Stimulated activated CD8-positive, alpha-beta memory T cell treated with anti-CD3 and anti-CD28 coated beads, Interleukin-15, amount 100 ng/mL, for 1 hour (primary cell): ENCODE measurements at places on chromosomes 11 and 22.

GRCh38 chr11:121696931-121697670 lies 244.3 kb upstream of the SORL1-AS1 start:
- no peak for DNase-seq

- DNase-seq, result no peak
These were observed 245.2 kb downstream of the NTM start for GRCh38 chr11:131615611-131616010.

- DNase-seq, result no peak
These were observed 745.0 kb upstream of the ANO5 start for GRCh38 chr11:21447871-21448270.

- no peak for DNase-seq
These were observed 132.3 kb downstream of the CEP164 start for GRCh38 chr11:117459979-117460300.

GRCh38 chr22:30178181-30179126 lies 68.1 kb downstream of the LIF start:
- DNase-seq, result no peak

DNA sequence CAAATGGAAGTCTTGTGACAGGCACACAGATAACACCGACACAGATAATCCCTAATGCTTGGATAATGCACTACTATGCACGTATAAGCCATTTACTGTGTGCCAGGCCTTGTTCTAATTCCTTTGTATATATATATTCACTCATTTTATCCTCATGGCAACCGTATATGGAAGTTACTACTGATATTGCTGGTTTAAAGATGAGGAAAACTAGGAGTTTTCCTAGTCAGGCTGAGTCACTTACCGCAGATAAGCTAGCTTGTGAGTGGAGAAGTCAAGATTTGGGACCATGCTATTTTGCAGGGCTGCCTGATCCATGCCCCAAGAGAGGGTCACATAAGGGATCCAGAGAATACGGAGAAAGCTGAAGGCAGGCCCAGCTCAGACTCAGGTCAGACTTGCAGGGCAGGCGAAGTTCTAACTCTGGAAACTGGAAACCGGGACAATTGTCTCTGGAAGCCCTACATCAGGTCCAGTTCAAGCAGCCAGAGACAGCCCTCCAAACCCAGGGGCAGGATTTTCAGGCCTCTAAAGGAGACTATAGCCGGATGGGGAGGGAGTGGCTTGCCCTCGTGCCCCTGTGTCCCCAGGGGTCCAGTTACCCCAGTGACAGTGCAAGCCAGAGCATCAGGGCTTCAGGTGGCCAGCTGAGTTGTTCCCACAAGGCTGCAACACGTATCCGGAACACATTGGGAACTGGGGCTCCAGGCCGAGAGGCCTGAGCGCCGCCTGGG lies 534.8 kb downstream of the INSC start:
- DNase-seq, result no peak

DNA sequence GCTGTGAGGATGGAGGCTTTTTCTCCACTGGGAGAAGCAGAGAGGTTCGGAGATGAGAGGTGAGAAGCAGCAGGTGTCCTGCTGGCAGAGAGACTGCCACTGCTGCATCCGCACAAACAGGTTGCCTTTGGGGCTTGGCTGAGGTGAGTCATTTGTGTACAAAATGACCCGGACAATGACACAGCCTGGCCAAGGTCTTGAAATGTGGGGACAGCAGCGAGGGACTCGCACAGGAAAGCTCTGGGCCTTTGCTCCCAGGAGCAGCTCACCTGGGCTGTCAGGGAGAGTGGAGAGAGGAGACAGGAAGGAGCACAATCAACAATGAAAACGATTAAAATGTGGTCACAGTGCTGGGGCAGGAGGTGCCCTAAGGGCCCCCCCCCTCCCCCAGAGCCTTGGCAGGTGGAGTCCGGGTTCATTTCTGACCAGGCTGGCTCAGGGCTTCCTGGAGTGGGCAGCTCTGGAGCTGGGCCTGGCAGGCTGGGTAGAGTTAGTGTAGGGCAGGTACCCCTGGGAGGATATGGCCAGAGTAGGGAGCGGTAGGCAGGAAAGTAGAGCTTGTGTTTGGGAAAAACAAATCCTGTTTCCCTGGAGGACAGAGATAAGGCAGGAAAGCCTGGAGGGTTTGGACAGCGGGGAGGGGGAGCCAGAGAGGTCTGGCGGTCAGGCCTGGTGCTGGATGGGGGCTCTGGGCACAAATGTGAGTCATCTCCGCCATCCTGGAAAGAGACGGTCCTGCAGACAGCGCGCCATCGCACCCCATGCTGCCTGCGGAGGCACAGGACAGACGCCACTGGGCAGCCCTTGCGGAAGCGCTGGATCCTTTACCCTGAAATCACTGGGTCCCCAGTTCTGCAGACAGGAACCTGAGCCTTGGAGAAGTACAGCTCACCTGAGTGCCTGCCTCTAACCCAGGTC lies 37.8 kb upstream of the CELSR1 start:
- DNase-seq, result no peak

GRCh38 chr22:46707305-46707704 lies 30.7 kb downstream of the CERK start:
- no peak for DNase-seq
